CD4-positive, alpha-beta T cell treated with Interferon gamma for 1 hour (primary cell): ENCODE measurements at places on chromosomes 3 and 15.

DNA sequence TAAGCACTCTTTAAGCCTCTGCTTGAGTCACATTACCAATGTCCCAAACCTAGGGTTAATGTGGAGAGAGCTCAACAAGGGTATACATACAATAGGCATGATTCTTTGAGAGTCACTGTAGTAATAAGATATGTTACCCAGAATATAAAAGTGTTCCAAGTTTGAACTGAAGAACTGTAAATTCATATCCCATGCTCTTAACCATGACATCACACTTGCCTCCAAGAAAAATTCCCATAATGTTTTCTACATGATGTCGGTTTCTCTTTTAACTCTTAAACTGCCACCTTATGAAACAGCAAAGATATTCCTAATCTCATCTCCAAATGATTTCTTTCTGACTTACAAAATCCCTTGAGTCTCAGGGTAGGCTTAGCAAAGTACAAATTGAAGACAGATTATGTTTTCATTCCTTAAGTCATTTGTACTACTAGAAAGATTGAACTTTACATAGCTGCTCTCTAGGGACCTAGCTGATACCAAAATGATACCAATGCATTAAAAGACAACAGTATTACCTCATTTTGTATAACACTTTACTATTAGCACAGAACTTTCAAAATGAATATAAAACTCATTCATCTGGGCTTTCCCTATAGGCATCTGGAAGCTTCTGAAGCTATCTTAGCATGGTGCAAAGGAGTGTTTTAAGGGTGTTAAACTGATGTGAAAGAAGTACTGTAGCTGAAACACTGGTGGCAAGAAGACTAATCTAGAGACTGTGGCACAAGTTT is 127.1 kb downstream of the KCNMB2 start:
- DNase-seq, result no peak

GRCh38 chr3:71495708-71496472 is 87.6 kb downstream of the FOXP1 start:
- no peak for DNase-seq

DNA sequence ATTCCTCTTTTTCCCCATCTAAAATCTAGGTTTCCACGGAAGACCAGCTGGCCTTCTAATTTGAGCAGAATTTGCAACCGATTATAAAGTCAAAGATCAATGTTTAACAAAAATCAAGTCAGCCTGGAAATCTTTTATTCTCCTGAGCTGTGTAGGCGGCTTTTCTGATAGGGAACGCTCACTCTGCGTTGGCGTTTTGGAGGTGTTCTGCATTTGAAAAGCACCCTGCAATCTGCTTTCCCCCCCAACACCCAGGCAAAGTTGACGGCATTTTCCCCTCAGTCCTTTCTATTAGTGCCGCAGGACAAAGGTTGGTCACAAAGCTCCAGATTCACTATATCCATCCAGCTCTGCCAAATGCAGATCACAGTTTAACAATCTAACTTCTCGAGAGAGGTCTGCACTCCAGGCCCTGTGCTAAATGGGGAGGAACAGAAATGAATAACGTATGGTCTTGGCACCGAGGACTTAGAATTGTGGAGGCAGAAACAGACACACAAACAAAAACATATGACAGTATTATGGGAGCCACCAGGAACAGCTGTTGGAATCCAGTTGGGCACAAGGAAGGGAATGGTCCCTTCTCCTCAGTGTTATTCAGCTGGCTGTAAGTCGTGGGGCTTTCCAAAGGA is 50.4 kb upstream of the LARS2 start:
- DNase-seq, result no peak

DNA sequence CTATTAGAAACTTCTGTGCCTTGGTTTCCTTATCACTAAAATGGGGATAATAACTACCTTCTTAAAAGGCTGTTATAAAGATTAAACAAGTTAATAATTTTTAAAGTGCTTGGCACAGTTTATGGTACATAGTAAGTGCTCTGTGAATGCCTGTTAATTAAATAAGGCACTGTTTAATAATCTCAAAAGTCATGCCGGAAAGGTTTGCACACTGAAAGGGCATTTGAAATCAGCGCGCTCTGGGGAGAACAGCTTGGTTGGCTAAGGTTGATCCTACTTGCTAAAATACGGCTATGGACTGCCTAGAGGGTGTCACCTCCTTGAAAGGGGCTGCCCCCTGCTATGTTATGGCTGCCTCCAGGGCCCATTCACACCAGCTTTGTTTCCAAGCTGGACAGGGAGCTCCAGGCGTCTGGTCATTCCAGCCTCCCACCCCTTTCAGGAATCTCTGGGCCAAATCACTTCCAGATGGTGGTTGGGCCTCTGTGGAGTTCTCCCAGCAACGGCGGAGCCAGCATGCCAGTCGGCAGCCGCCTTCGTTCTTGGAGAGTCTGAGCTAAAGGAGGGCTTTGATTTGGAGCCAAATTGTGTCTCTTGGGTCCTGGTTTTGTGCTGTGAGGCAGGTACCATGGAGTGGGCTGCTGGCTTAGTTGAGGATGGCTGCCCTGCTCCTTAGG is 5.9 kb downstream of the FLNB start:
- no peak for DNase-seq

GRCh38 chr3:118080889-118081288 is 953.8 kb downstream of the IGSF11 start:
- DNase-seq, result no peak

DNA sequence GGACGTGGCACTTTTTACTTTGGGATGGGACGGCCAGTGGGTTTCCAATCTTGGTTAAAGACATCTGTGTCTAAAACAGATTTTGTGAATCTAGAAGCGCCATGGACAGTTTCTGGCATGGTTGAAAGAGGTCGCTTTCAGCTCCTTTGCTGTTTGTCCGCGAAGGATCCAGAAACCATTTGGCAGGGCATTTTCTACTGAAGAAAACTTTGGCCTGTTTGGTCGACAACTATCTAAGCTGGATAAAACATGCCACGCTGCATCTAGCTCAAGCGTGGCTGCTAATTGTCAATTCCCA is 730 bp upstream of the RORA start:
- DNase-seq, result no peak

- no peak for DNase-seq
Observed at GRCh38 chr3:184255291-184256039, 5.9 kb downstream of the CAMK2N2 start.

DNA sequence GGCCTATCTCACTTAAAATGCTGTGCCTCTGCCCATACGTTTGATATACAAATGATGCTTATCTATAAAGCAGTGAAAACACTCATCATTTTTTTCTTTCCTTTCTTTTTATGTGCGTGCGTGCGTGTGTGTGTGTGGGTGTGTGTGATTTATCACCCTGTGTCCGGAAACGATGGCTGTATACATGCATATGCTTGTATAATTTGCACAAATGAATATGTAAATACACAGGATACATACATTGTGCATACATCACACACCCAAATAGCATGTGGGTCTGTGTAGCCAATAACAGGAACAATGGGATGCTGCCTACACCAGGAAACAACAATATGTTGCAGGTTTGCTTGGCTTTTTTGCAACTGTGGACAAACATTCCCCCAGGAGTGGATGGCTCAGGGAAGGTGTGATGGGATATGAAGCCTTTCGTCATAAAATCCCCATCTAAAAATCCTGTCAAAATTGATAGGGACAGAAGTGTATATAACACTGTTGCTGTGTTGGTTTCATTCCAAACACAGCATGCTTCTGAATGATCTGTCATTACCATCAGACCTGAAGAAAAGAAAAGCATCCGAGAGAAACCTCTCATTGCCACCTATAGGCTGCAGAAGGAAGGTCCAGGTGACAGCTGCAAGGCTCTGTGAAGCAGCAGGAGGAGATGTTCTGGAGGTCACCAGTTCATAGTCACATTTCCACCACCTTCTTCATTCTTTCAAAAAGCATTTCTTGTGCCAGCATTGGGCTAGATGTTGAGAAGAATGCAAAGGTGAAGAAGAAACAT is 503.9 kb upstream of the NR2F2 start:
- no peak for DNase-seq

GRCh38 chr3:178079966-178080365 is 456.3 kb upstream of the KCNMB2 start:
- DNase-seq, result no peak

GRCh38 chr15:87343966-87344365 is 912.6 kb downstream of the NTRK3 start:
- no peak for DNase-seq

DNA sequence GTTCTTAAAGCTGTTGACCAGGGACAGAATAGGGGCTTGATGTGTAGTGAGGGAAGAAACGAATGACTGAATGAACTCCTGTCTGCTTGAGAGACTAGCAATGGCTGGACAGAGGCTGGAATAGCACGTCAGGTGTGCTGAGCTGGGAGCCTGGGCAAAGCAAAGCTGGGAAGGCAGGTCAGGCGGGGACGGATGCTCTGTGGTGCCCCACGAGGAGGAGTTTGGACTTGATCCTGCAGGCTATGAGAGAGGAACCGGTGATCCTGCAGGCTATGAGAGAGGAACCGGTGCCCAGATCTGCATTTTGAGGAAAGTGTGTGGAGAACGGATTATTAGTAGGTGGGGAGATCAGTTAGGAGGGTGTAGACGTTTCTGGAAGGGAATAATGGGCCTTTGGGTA is 31.3 kb upstream of the PSTPIP1 start:
- DNase-seq, result no peak

DNA sequence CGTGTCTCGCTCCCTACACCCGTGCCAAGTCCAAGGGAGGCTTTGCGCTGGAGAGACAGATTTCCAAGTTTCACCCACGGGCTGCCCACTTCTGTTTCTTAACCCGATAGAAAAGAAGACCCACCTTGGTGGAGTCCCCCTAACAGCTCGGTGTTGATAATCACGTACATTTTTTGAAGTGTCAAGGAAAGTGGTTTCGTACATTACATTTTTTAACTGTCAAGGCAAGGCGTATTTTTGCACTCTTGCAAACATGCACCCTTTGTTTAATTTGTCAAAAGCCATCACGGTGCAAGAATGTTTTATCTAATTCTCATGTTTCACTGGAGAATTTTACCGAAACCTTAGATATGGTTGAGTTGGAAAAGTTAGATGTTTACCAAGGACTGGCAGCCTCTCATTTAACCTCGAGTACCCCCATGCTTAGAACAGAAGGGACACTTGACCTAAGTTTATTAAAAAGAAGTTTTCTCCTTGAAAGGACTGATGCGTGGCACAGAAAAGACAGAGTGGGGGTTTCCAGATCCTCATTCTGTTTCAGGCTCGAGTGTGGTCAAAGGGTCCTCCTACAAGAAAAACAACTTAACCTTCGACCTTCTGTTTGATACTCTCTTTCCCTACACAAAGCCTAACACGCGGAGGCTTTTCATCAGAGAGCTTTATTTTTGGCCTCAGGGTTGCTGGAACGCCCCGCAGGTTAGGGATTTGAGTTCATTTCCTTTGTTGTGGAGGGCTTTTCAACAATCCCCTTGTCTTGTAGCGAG is 882 bp downstream of the GXYLT2 start:
- DNase-seq, result no peak

- no peak for DNase-seq
Observed at GRCh38 chr3:167361306-167361705, 18.8 kb downstream of the ZBBX start.

DNA sequence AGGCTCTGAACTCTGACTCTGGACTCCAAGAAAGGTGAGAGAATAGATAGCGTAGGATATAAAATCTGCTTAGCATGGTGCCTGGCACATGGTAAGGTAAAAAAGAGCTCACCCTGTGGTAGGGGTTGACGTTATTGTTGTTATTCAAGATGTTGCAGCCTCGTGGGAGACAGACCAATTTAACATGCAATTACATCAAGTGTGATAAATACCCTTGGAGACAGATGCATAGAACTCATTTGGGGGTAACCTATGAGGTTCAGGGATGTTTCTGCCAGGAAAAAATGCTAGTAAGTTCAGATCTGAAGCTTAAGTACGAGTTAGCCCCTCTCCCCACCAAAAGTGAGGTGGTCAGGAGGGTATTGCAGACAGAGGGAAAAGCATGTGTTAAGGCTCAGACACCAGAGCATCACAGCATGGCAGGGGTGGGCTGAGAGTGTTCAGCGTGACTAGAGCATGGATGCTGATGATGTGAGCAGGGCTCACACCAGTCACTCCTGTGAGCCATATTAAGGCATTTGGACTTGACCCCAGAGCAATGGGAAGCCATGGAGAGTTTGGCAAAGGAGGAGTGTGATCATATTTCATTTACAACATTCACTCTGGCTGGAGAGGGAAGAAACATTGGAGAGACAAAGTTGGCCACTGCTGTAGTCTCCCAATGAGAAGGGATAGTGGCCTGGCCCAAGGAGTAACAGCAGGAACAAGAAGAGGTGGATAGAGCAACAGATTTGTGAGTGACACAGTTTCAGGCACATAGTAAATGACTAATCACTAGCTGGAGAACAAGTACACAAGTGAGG is 181.0 kb downstream of the UACA start:
- DNase-seq, result no peak

DNA sequence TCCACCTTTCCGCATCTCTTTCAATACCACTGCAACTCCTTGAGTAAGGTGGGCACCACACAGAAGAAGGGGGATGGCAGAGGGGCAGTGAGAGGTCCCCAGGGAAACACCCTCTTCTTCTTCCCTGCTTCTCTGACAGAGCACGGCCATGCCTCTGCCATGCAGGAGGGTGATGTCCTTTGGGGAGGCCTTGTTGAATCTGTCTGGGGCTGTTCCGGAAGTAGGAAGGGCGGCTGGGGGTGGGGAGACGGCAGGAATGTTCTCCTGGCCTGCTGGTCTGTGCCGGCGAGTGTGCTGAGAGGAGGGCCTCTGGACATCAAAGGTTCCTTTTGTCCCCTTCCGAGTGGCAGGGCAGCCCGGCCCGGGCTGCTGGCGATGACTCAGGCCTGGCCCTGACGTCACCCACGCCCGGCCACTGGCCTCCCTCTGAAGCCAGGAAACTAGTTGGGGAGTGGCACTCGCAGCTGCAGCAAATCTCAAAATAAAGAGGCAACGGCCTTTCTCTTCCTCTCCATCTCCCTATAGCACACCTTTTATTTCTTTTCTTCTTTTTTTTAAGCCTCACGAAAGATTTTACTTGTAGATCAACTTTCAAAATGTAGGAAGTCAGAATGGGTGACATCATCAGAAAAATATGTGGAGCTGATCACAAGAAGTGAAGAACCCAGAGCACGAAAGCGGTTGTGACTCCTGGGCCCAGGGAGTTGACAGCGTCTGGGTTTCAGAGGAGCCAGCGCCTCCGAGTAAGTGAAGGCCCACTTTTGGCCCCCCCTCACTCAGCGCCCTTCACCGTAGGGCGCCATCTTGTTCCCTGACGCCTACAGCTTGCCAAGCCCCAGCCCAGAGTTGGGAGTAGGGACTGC is at the start of gene ZBTB38:
Gene ZBTB38 (plus strand): TSS at position 443 of the 863 bp plus-strand sequence. CDS start 73,885 bp downstream, outside the sequence.
- peak; percentile 54 for DNase-seq

DNA sequence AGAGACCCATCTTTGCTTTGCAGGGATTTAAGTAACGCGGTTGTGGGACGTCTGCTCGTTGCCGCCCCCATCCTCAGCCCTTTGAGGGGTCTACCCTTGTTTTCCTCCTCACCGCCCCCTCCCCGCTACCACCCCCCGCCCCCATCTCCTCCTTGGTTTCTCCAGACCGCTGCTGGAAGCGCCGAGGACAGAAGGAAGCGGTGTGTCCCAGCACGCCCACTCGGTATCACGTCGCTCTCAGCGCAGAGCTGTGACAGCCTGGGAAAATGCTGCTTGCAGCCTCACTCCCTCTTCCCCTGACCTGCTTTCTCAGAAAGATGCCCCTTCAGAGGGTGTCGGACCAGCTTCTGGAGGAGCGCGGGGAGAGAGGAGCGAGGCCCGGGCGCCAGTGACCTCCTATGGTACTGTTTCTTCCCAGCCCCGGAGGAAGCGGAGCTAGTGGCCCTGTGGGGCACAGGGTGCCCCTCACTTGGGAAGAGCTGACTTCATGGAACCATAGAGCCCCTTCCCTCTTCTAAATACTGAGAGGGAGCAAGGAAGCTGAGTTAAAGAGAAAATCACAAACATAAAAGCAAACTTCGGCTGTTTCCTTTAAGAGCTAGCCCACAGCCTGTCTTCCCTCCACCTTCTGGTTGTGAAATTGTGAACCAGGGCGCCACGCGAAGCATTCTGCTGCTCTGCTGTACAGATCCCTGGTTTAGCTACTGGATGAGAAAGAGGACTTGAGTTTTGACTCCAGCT is 698 bp downstream of the IL1RAP start:
- DNase-seq, result peak; percentile 12
